ENCODE measurements at places on chromosomes 3 and 15. TPM values are rescaled to one million over a fixed set of nuclear protein-coding genes. Genes with fewer than 3 reads are reported as not detected.

KCNMB3 gene
- total RNA-seq: 1.0 TPM

ADAMTS17 gene
- total RNA-seq: 2.1 TPM

HEG1 gene
- total RNA-seq: 44.6 TPM

HMG20A gene
- total RNA-seq: 56.3 TPM

RTP1 gene
- total RNA-seq: not detected

All from T-helper 1 cell treated with Interleukin-12 subunit alpha and Interleukin-12 subunit beta and Interleukin-4 antibody, amounts not matched to agents 30 ng/mL and 1 ng/mL, for 36 hours (primary cell).